ENCODE measurements at places on chromosomes 11 and 22.

DNA sequence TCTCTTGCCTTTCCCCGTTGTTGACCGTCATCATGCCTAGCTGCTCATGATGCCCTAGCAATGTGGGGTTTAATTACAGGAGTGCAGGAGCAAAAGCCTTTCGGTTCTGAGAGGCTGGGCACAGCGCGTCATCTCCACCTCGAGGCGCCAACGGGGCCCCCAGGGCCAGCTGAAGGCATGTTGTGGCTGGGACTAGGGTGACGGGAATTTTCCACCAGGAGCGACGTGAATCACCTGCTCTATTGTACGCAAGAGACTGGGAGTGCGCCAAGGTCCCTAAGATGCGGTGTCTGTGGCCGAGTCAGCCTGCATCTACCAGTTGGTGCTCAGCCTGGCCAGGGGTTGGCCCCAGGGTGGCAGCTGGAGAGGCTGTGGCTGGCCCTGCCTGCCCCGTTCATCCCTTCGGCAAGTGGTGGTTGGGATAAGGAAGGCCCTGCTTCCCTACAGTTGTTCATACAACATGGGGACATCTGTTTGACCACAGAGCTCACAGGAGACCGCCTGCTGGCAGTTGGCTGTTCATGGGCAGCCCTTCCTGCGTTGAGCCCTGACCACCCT lies 1175.6 kb downstream of the BRD1 start:
- no peaks in the 10 kb centered on the region for H3K27me3 ChIP-seq
- H3K4me3 ChIP-seq, result no peak overlapping the region
- H3K4me1 ChIP-seq, result no peaks in the 10 kb centered on the region
- DNase-seq, result no peak
- H3K36me3 ChIP-seq, result no peaks in the 10 kb centered on the region

- no peaks in the 10 kb centered on the region for H3K27me3 ChIP-seq
- H3K4me1 ChIP-seq, result peaks cover 27% of the 10 kb centered on the region
- no peak for DNase-seq
- H3K4me3 ChIP-seq, result no peak overlapping the region
- no peak overlapping the region for H3K27ac ChIP-seq
Measured at GRCh38 chr11:128151338-128151737, 436.0 kb downstream of the ETS1 start.

GRCh38 chr22:23402275-23403151 lies 177.6 kb downstream of the IGLL1 start:
- no peak overlapping the region for H3K27ac ChIP-seq
- peak overlapping the region; percentile 45 for H3K4me3 ChIP-seq
- H3K27me3 ChIP-seq, result no peaks in the 10 kb centered on the region
- peak; percentile 73 for DNase-seq

DNA sequence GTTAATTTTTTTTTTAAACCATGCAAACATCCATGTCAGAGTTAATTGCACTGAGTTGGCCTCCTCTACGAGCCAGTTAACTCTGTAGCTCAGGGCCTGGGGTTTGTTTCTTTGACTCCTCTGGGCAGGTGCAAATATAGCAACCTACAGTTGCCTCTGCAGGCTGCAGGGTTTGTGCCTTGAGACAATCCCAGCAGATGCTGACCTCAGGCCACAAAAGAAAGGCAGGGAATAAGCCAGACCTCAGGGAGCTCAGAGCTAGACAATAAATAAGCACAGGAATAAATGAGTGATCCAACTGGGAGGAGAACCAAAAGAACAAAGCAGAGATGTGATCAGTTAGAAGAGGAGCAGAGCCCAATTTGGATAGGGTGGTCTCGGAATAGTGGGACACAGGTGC lies 390.8 kb downstream of the SHANK2 start:
- no peaks in the 10 kb centered on the region for H3K4me1 ChIP-seq
- H3K4me3 ChIP-seq, result no peak overlapping the region
- H3K36me3 ChIP-seq, result no peaks in the 10 kb centered on the region
- H3K27ac ChIP-seq, result no peak overlapping the region
- H3K27me3 ChIP-seq, result no peaks in the 10 kb centered on the region

GRCh38 chr22:44578516-44579230 lies 80.6 kb upstream of the RTL6 start:
- H3K27ac ChIP-seq, result no peak overlapping the region
- no peaks in the 10 kb centered on the region for H3K4me1 ChIP-seq
- H3K27me3 ChIP-seq, result no peaks in the 10 kb centered on the region
- peak; percentile 20 for DNase-seq

GRCh38 chr22:47443836-47444745 lies 681.6 kb downstream of the TBC1D22A start:
- H3K27ac ChIP-seq, result no peak overlapping the region
- H3K27me3 ChIP-seq, result no peaks in the 10 kb centered on the region
- no peaks in the 10 kb centered on the region for H3K36me3 ChIP-seq
- no peak overlapping the region for H3K4me3 ChIP-seq

GRCh38 chr11:120431633-120432032 lies 79.9 kb upstream of the GRIK4 start:
- peak overlapping the region; percentile 77 for H3K27ac ChIP-seq
- no peak for DNase-seq
- H3K4me1 ChIP-seq, result peaks cover 14% of the 10 kb centered on the region
- no peak overlapping the region for H3K4me3 ChIP-seq
